Epithelial cell of umbilical artery (primary cell): ENCODE measurements at places on chromosomes 2 and 18. TPM values are rescaled to one million over a fixed set of nuclear protein-coding genes. Genes with fewer than 3 reads are reported as not detected.

The COL5A2 gene
- total RNA-seq: 151 and 181 TPM in 2 replicates

The EXOC6B gene
- total RNA-seq: 14.9 and 30.9 TPM in 2 replicates

The HOXD13 gene
- under 0.01 TPM in 1 of 2 replicates, not detected in the other for total RNA-seq

The CELF4 gene
- total RNA-seq: not detected in 2 replicates

The MTCL1 gene
- 9.7 and 25.2 TPM in 2 replicates for total RNA-seq

The FAP gene
- total RNA-seq: 7.1 and 40.3 TPM in 2 replicates
